ENCODE measurements at places on chromosomes 3 and 15.
A peak's percentile ranks its signal among the peaks of the same experiment; 100 is the strongest.

DNA sequence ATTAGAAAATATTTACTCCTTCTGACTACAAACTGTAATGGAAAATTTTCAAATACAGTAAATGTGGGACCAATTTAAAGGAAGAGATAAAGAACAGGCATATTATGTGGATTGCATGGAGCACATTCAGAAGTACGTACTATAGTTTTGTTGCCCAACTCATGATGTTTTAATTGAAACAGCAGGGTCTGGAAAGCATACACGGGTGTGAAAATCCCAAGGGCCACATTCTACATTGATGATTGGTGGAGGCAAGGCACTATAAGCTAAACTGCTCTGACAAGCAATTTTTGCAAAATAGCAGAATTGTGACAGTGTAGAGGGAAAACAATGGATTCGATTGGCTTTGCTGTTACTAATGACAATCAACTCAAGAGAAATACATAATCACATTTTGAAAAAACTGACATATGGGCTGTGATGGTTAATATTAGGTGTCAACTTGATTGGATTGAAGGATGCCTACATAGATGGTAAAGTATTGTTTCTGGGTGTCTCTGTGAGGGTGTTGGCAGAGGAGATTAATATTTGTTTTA, 458.6 kb downstream of the PYDC2 start:
- no peak for DNase-seq

- no peak for DNase-seq
Observed at GRCh38 chr3:152285509-152285908, 16.8 kb downstream of the MBNL1 start.

- DNase-seq, result no peak
Observed at GRCh38 chr3:141387516-141387915, 19.2 kb downstream of the ZBTB38 start.

DNA sequence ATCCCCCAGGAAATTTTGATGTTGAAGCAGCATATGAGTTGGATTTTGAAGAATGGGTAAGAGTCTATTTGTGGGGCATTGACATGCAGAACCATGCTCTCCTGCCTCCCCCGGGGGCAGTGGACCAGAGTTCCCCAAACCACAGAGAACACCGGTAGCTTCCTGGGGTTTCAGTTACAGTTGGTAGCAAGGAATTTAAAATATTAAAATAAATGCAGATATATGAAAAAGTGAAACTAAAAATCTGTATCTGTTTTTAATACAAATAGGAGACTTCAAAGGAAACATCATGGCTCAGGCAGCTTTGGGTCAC, 37.4 kb downstream of the SLC9A9 start:
- no peak for DNase-seq

- no peak for DNase-seq
Observed at GRCh38 chr3:147943265-147943945, 534.2 kb downstream of the ZIC1 start.

GRCh38 chr15:79849789-79850188, 47.0 kb downstream of the MTHFS start:
- DNase-seq, result peak; percentile 26

- DNase-seq, result no peak
Observed at GRCh38 chr3:128468285-128468790, 1.6 kb upstream of the DNAJB8 start.

DNA sequence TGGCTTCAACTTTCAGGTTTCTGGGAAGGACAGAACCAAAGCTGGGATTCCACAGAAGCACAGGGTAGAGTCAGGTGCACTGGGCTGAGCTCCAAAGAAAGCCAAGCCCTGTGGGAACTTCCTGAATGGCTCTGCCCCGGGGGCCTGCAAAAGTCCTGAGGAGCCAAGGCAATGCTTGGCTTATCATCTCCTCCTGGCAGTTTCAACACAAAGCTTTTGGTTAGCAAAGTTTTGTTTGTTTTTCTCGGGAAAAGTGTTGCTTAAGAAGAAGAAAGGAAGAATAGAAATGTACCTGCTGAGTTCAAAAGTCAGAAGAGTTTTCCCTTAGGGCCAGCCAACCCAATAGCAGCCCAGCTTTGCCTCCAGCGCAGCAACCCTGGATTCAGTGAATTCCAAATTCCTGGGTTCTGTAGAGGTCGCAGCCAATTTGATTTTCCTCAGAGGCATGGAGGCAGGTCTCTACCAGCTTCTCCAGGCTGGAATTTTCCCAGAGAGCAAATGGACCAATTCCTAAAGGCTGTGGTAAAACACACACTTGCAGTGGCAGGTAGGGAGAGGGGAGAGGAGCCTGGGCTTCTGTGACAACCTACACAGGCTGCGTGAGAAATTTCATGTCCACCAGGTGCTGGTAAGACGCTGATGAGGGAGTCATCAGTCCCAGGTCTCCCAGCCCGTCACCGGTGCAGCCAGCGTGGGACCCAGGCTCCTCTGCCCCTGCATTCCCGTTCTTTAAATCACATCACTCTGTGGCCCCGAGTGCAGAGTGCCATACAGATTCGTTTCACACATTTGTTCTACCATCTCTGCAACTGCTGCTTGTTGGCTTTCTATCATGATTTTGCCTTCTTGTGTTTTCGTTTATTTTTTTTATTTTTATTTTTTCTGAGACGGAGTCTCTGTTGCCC, 54.3 kb upstream of the SNRPA1 start:
- DNase-seq, result no peak
